ENCODE measurements at places on chromosomes 3 and 15.

- H3K4me1 ChIP-seq = no peaks in the 10 kb centered on the region
- no peak overlapping the region for H3K4me3 ChIP-seq
- H3K27me3 ChIP-seq = no peaks in the 10 kb centered on the region
- DNase-seq = no peak
- no peak overlapping the region for H3K27ac ChIP-seq
Observed at GRCh38 chr3:100150473-100150872, 36.2 kb upstream of the FILIP1L start.

GRCh38 chr3:73437828-73438227 lies 186.9 kb downstream of the PDZRN3 start:
- H3K4me3 ChIP-seq = no peak overlapping the region
- H3K36me3 ChIP-seq = no peaks in the 10 kb centered on the region
- no peaks in the 10 kb centered on the region for H3K27me3 ChIP-seq
- DNase-seq = no peak
- no peaks in the 10 kb centered on the region for H3K4me1 ChIP-seq
- H3K27ac ChIP-seq = no peak overlapping the region

DNA sequence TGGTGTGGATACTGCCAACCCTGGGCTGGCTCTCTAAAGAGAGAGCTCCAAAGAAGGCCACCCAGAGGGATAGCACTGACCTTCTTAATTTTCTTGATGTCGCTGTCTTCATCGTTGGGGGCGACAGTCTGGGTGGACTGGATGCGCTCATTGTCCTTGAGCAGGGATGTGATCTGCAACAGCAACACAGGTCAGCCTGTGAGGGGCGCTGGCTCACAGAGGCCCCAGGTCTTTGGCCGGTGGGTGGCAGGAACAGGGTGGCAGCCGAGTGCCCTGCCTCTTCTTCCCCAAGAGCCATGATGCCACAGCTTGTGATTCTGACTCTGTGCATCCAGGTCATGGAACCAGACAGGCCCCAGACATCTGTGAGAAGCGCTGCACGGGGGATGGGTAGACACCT lies 41.2 kb downstream of the RASGRF1 start:
- H3K4me1 ChIP-seq = no peaks in the 10 kb centered on the region
- no peak overlapping the region for H3K4me3 ChIP-seq
- no peak overlapping the region for H3K27ac ChIP-seq
- H3K36me3 ChIP-seq = no peaks in the 10 kb centered on the region

GRCh38 chr3:65729555-65729954 lies 309.2 kb downstream of the MAGI1 start:
- no peaks in the 10 kb centered on the region for H3K27me3 ChIP-seq
- no peaks in the 10 kb centered on the region for H3K4me1 ChIP-seq
- no peak overlapping the region for H3K27ac ChIP-seq
- DNase-seq = no peak
- no peak overlapping the region for H3K4me3 ChIP-seq

DNA sequence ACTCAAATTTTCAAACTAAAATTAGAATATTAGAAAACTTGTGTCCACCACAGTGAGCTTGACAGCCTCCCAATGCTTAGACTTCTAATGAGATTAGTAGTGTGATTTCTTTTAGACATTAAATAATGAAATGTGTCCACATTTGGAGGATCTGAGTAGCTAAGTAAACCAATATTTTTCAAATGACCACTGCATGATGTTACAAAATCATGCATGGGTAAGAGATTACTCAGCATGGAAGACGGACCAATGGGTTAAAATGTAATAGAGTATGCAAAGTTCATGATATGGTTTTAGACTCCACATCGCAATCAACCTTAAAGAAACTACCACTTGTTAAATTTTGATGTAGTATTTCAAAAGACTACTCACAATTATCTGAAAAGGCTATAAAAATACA lies 130.6 kb downstream of the IMPG2 start:
- H3K36me3 ChIP-seq = no peaks in the 10 kb centered on the region
- H3K4me3 ChIP-seq = no peak overlapping the region
- no peak for DNase-seq
- H3K4me1 ChIP-seq = no peaks in the 10 kb centered on the region

- H3K4me1 ChIP-seq = peaks cover 3% of the 10 kb centered on the region
- no peaks in the 10 kb centered on the region for H3K36me3 ChIP-seq
- no peak overlapping the region for H3K27ac ChIP-seq
- H3K4me3 ChIP-seq = no peak overlapping the region
- peaks cover 4% of the 10 kb centered on the region for H3K27me3 ChIP-seq
Observed at GRCh38 chr3:169879013-169879557, 9.3 kb upstream of the LRRC31 start.

DNA sequence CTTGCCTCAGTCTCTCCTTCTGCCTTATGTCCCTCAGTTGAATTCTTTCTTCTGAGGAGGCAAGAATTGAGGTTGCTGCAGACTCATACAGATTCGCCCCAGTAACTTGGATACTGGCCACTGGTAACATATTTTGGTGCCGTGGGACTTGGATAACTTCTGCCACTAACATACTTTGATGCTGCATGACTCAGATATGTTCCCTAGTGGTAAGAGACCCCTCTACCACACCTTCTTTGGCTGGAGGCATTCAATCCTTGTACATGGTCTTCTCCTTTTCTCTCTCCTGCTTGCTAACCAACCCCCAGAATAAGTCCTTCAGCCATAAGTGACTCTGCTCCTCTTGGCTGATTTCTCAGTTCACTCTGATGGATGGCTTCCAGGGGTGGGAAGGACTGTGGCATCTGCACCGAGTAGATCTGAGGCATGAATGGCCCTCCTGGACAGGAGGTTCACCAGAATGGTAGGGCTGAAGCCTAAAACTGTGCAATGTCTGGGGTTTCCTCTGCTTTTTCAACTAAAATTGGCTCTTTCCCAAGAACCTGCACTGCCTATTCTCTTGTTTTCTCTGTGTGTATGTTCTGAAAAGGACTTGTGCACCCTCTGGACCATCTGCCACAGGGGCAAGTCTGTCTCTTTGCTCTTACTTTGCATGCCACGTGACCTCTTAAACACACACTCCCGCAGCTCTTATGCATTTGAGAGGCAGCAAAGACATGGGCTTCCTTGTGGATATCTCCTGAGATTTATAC lies 55.5 kb upstream of the FSTL1 start:
- DNase-seq = no peak

- H3K4me1 ChIP-seq = no peaks in the 10 kb centered on the region
- no peaks in the 10 kb centered on the region for H3K27me3 ChIP-seq
- no peak for DNase-seq
- no peak overlapping the region for H3K4me3 ChIP-seq
- H3K27ac ChIP-seq = no peak overlapping the region
- H3K36me3 ChIP-seq = peaks cover 28% of the 10 kb centered on the region
Observed at GRCh38 chr3:123503203-123503602, 54.3 kb upstream of the ADCY5 start.

DNA sequence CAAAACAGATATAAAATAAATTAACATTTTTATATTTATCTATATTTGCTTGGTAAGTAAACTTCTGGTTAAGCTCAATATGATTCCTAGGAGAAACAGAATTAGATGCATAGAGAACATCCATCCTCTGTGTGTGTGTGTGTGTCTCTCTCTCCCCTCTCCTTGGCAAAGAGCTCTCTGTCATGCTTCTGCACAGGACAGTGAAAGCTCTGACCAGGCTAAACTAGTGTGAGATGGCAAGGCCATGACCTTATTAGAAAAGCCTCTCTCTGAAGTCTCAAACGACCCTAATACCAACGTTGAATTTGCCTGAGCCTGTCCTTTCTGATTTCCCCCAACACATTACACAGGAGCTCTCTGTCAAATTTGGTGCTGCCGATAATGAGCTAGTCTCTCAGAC lies 746.0 kb downstream of the VGLL3 start:
- H3K27ac ChIP-seq = no peak overlapping the region
- no peaks in the 10 kb centered on the region for H3K4me1 ChIP-seq
- DNase-seq = no peak
- no peaks in the 10 kb centered on the region for H3K27me3 ChIP-seq
- no peaks in the 10 kb centered on the region for H3K36me3 ChIP-seq
- no peak overlapping the region for H3K4me3 ChIP-seq

GRCh38 chr3:54968546-54969172 lies 40.8 kb upstream of the LRTM1 start:
- no peak overlapping the region for H3K27ac ChIP-seq
- H3K4me3 ChIP-seq = no peak overlapping the region
- no peaks in the 10 kb centered on the region for H3K36me3 ChIP-seq
- DNase-seq = no peak
- no peaks in the 10 kb centered on the region for H3K27me3 ChIP-seq

GRCh38 chr3:106251160-106251892 lies 382.5 kb upstream of the CBLB start:
- no peak for DNase-seq
- H3K4me1 ChIP-seq = no peaks in the 10 kb centered on the region
- no peak overlapping the region for H3K4me3 ChIP-seq
- H3K27me3 ChIP-seq = no peaks in the 10 kb centered on the region
- no peak overlapping the region for H3K27ac ChIP-seq

- H3K27me3 ChIP-seq = no peaks in the 10 kb centered on the region
- no peak overlapping the region for H3K4me3 ChIP-seq
- no peaks in the 10 kb centered on the region for H3K36me3 ChIP-seq
- no peak for DNase-seq
Observed at GRCh38 chr3:102159810-102160451, 274.9 kb upstream of the ZPLD1 start.

- H3K27me3 ChIP-seq = no peaks in the 10 kb centered on the region
- no peak overlapping the region for H3K4me3 ChIP-seq
- H3K27ac ChIP-seq = no peak overlapping the region
- no peak for DNase-seq
- peaks cover 53% of the 10 kb centered on the region for H3K36me3 ChIP-seq
- H3K4me1 ChIP-seq = peaks cover 17% of the 10 kb centered on the region
Observed at GRCh38 chr15:80978685-80979329, 10.8 kb downstream of the MESD start.

- H3K4me3 ChIP-seq = no peak overlapping the region
- no peak for DNase-seq
- no peaks in the 10 kb centered on the region for H3K36me3 ChIP-seq
- H3K27ac ChIP-seq = no peak overlapping the region
Observed at GRCh38 chr15:62802612-62803011, 239.9 kb upstream of the TPM1 start.

- H3K27me3 ChIP-seq = peaks cover 11% of the 10 kb centered on the region
- no peaks in the 10 kb centered on the region for H3K36me3 ChIP-seq
- no peak overlapping the region for H3K27ac ChIP-seq
- no peak for DNase-seq
Observed at GRCh38 chr15:66862111-66862939, 160.3 kb downstream of the SMAD6 start.

- peaks cover 11% of the 10 kb centered on the region for H3K4me1 ChIP-seq
- H3K27ac ChIP-seq = no peak overlapping the region
- H3K4me3 ChIP-seq = peak overlapping the region; percentile 66
- no peaks in the 10 kb centered on the region for H3K36me3 ChIP-seq
Observed at GRCh38 chr3:115513416-115513800, 109.9 kb upstream of the GAP43 start.

Measured in CD4-positive, alpha-beta T cell (primary cell).